ENCODE measurements at places on chromosomes 13 and 19.

DNA sequence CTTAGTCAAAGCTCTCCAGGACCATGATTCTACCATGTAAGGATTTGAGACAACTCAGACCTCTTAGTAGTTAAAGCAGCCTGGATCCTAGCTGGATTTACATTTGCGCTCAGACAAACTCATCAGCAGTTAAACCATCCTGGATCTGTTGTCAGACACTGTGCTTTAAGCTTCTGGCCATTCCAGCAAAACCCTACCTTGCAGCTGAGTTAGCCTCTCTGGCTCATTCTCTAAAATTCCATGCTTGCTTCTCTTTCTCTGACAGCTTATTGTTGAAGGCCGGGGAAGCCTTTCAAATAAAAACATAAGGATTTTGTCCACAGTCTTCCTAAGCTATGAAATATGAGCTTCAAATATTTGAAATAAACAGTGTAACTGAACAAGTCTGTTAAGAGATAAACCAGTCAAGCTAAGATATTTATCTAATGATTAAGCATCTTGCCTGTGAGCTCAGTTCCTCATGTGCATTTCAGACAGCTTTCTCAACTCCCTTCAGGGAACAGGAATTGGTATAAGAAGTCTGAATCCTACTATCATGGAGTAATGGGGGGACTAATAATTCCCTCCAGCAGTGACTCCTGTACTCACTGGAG lies 89.3 kb downstream of the SLAIN1 start:
- DNase-seq: no peak

- DNase-seq: no peak
These were observed 117.1 kb downstream of the TSHZ3 start for GRCh38 chr19:31232180-31232579.

DNA sequence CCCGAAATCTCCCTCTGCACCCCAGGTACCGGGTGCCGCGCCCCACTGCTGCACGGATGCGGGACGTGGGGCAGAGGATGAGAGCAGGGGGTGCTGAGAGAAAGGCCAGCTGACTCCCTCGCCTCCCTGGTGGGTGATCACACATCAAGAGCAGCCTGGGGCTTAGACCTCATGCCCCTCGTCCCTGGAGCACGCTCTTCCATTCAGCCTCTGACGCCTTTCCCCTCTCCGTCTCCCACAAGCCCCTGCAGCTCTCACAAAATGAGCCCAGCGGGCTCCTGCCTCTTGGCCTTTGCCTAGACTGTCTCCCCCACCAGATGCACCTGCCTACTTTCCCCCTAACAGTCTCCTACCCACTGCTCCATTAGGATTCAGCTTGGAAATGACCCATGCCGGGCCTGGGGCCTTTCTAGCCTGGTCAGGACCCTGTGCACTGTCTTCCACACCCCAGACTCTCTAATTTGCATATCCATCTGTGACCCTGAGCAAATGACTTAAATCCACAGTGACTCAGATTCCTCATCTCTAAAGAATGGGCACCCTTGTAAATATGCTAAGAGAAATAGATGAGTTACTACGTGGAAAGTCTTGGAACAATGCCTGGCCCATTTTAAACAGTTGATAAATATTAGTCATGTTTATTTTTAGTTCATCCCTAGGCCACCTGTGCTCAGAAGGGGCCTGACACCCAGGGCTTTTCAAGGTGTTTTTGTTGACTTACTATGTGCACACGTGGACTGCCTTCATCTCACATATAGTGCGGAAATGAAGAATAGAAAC lies 582 bp upstream of the PTPRH start:
- DNase-seq: no peak

- DNase-seq: no peak
These were observed 105.1 kb downstream of the FRY start for GRCh38 chr13:32136716-32137115.

- no peak for DNase-seq
These were observed 562.0 kb downstream of the MYO16 start for GRCh38 chr13:109191413-109191812.
